ENCODE measurements at places on chromosomes 6 and 20.

GRCh38 chr6:156427345-156427744, 349.8 kb upstream of the ARID1B start:
- DNase-seq: no peak

- DNase-seq: no peak
These were observed 53.4 kb downstream of the PTCHD4 start for GRCh38 chr6:48057601-48058000.

DNA sequence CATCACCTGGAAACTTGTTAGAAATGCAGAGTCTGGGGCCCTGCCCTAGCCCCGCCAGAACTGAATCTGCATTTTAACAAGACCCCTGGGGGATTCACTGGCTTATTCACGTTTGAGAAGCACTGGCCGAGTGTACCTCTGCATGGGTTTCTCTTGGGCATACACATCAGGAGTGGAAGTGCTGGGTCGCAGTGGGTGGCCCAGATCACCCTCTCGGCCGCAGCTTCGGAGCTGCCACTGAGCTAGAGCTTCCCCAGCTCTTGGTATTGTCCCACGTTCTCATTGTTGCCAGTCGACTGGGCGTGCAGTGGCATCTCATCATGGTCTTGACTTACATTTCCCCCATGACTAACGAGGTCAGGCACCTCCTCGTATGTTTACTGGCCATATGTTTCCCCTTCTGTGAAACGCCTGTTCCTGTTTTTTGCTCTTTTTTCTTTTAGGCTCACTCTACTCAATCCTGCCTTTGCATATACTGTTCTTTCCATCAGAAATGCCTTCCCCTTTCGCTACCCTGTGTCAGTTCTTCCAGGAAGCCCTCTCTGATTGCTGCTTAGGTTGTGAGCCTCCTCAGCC, 3.0 kb upstream of the DLGAP4 start:
- no peak for DNase-seq

GRCh38 chr6:53059648-53060589, 5.3 kb upstream of the FBXO9 start:
- DNase-seq: no peak

DNA sequence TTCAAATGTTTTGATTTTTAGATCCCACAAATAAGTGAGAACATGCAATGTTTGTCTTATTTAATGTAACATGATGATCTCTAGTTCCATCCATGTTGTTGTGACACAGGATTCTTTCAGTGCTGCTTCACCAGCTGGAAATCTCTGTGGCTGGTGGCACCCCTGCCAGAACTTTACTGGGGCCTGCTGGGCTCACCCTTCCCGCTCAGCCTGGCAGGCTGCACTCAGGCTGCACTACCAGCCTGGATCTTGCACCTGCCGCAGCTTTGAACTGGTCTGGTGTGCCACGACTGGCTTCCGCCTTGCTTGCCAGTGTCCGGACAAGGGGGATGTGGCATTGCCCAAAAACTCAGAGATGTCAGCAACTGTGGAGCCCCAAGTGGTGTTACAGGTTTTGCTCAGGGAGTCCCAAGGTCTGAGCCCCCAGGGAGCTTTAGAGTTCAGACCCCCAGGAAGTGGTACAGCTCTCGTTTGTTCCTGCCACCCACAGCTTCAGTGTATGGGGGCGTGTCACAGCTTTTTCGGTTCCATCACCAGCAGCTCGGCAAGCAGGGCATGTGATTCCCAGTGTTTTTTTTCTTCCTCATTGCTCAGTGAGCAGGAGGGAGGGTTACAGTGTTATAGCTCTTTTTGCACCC, 72.3 kb upstream of the SYNCRIP start:
- DNase-seq: no peak

GRCh38 chr6:43993881-43994523, 133.2 kb downstream of the MRPL14 start:
- no peak for DNase-seq

All from NCI-H1048 (cell line).